ENCODE measurements at places on chromosomes 11 and 22.

- no peak for DNase-seq
These were observed 315.8 kb downstream of the BLID start for GRCh38 chr11:121800240-121800639.

GRCh38 chr11:15159085-15159484 is 44.4 kb downstream of the INSC start:
- DNase-seq, result peak; percentile 28

- no peak for DNase-seq
These were observed 637.5 kb upstream of the FAT3 start for GRCh38 chr11:91587131-91587530.

DNA sequence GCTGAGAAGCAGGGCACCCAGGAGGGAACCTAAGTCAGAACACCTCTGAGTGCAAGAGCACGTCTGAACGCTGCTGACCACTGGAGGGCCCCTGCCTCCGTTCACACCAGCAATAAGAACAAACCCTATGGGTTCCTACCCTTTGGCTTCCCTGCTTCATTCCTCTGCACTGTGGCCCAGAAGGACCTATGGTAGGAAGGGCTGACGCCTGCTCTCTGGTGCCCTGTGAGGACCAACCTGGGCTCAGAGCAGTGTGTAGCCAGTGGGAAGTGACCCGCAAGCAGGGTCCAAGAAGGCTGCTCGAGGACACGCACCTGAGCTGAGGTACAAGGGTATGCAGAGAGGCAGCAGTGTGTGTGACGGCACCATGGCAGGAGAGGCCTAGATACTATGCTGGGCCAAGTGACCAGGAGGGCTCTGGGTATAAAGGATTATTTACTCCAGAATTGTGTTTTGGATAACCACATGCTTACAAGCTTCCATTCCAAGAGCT is 68.8 kb upstream of the CLTCL1 start:
- no peak for DNase-seq

- peak; percentile 85 for DNase-seq
These were observed 98.0 kb upstream of the TBCEL start for GRCh38 chr11:120925944-120926343.
